ENCODE measurements at places on chromosomes 12 and 14. TPM values are rescaled to one million over a fixed set of nuclear protein-coding genes. Genes with fewer than 3 reads are reported as not detected.

- DNase-seq = no peak
Observed at GRCh38 chr12:68304626-68305025, 27.5 kb downstream of the MDM1 start.

DNA sequence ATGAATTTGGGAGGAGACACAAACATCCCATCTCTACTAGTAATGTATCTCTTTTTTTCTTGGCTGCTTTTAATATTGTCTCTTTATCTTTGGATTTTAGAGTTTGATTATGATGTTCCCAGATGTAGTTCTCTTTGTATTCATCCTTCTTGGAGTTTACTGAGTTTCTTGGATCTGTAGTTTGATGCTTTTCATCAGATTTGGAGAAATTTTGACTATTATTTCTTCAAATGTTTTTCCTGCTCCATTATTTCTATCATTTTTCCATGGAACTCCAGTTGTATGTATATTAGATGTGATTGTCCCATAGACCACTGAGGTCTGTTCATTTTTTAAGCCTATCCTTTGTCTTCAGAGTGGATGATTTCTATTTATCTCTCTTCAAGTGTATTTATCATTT, 90.7 kb upstream of the ARHGAP5 start:
- DNase-seq = no peak

GRCh38 chr12:71691504-71692129, 5.7 kb downstream of the TMEM19 start:
- DNase-seq = no peak

DNA sequence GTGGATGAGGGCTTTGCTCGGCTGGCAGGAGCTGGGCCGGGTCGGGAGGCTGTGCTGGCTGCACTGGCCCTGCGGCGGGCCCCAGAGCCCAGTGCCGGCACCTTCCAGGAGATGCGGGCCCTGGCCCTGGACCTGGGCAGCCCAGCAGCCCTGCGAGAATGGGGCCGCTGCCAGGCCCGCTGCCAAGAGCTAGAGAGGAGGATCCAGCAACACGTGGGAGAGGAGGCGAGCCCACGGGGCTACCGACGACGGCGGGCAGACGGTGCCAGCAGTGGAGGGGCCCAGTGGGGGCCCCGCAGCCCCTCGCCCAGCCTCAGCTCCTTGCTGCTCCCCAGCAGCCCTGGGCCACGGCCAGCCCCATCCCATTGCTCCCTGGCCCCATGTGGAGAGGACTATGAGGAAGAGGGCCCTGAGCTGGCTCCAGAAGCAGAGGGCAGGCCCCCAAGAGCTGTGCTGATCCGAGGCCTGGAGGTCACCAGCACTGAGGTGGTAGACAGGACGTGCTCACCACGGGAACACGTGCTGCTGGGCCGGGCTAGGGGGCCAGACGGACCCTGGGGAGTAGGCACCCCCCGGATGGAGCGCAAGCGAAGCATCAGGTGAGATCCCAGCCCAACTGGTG, 11.5 kb downstream of the ARHGEF40 start:
- no peak for DNase-seq

- DNase-seq = no peak
Observed at GRCh38 chr14:56715938-56716337, 94.3 kb downstream of the OTX2 start.

LRCOL1 gene
- total RNA-seq = 1.4 TPM

GRCh38 chr14:81314443-81315175, 85.5 kb downstream of the STON2 start:
- no peak for DNase-seq

DNA sequence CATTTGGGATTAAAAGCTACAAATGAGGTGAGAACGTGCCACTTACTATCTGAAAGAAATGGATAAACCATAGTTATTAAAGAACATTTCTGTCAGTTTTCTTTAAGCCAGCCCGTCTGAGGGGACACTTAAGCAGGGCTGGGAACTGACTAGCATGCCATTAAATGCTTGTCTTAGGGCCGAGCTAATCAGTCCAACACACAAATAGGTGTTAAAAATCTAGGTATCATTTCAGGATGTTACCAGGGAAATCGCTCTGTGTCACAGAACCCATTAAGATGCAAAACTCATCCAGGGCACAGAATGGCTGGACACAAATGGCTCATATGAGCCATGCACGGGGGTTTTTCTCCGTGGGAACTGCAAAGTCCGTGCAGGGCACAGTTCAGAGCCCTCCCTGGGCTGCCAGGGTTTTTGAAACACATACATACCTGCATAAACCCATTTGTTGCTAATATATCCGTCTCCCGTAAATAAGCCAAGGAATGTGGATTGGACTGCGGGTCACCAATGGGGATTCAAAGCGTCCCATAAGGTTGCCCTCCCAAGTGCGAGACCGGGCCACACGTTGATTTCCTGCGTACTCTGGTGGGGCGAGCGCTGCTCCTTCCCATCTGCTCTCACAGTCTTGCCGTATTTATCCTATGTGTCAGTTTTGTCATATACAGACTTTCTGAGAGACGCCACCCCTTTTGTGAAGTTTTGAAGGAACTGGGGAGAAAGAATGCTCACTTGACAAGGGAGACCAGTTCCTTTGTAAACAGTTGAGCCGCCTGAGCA, 5.4 kb upstream of the GSC start:
- peak; percentile 33 for DNase-seq

MYF6 gene
- not detected for total RNA-seq

GRCh38 chr12:9607716-9608115, at the start of gene KLRB1:
Gene KLRB1, minus strand, starts transcription at chr12:9607916. Its CDS starts 77 bp downstream, at chr12:9607839.
- no peak for DNase-seq

- peak; percentile 84 for DNase-seq
Observed at GRCh38 chr14:49461529-49462401, 124.4 kb downstream of the RPS29 start.

GRCh38 chr14:54754116-54754622, 148.5 kb downstream of the GCH1 start:
- no peak for DNase-seq

GRCh38 chr14:30559638-30560091, 707 bp downstream of the G2E3 start:
- peak; percentile 81 for DNase-seq
